HCT116 (cell line): ENCODE measurements at places on chromosomes 13 and 19. TPM values are rescaled to one million over a fixed set of nuclear protein-coding genes. Genes with fewer than 3 reads are reported as not detected.

TUBA3C gene
- not detected for total RNA-seq

NOSIP gene
- 133 TPM for total RNA-seq

ZNF586 gene
- 3.5 TPM for total RNA-seq

CCL25 gene
- not detected for total RNA-seq

FUT1 gene
- 14.1 TPM for total RNA-seq

ALDH16A1 gene
- 22.8 TPM for total RNA-seq

CHST8 gene
- not detected for total RNA-seq

PRKCSH gene
- total RNA-seq = 425 TPM

GRCh38 chr13:50344717-50345116, 329.5 kb downstream of the KCNRG start:
- no peak overlapping the region for H3K27ac ChIP-seq
- no peak for DNase-seq
- H3K27me3 ChIP-seq = no peaks in the 10 kb centered on the region
- H3K36me3 ChIP-seq = no peaks in the 10 kb centered on the region
- H3K4me1 ChIP-seq = no peaks in the 10 kb centered on the region

DNA sequence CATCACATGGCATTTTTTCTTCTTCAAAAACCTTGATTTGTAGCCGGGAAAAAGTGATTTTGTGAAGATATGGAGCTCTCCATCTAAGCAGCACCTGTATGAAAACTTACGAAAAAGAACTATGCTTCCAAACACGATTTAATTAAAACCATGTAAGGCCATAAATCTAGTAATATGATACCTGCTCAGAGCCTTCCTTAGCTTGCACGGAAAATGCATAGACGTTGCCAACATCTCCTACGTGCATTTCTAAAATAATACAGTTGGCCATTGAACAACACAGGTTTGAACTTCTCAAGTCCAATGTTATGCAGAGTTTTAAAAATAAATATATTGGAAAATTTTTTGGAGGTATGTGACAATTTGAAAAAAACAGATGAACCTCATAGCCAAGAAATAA, 59.1 kb upstream of the RNF113B start:
- no peak for DNase-seq
- H3K27me3 ChIP-seq = no peaks in the 10 kb centered on the region
- H3K4me3 ChIP-seq = no peak overlapping the region
- no peak overlapping the region for H3K27ac ChIP-seq
- H3K4me1 ChIP-seq = no peaks in the 10 kb centered on the region

DNA sequence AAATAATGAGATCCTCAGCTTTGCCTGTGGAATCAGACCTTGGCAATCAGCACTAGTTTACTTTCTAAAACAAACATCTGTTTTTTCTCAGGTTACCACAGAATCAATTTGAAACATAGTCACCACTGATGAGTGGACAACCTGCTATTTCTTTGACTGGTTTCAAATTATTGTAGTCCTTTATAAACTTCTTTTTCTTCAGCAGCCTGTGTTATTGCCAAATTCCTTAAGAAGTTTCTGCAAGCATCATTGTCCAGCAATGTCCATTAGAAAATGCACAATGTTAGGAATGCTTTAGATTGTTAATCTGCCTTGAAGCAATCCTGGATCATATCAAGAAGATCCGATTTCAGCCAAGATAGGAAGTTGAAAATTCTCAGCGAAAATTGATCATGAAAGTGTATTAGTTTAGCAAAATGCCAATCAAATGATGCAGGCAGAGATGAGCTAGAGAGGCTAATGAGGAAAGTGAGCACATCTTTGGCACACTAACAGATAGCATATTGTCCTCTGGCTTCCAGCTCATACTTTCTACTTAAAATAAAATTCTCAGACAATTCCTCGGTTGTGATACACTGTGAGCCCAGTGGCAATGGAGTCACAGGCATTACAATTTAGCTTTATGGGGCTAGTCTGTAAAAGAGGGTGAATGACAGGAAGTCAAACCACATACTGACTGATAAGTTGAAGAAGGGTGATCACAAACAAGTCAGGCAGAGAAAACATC, 270.6 kb downstream of the SLITRK6 start:
- H3K27me3 ChIP-seq = no peaks in the 10 kb centered on the region
- no peak for DNase-seq
- no peaks in the 10 kb centered on the region for H3K4me1 ChIP-seq
- H3K27ac ChIP-seq = no peak overlapping the region

DNA sequence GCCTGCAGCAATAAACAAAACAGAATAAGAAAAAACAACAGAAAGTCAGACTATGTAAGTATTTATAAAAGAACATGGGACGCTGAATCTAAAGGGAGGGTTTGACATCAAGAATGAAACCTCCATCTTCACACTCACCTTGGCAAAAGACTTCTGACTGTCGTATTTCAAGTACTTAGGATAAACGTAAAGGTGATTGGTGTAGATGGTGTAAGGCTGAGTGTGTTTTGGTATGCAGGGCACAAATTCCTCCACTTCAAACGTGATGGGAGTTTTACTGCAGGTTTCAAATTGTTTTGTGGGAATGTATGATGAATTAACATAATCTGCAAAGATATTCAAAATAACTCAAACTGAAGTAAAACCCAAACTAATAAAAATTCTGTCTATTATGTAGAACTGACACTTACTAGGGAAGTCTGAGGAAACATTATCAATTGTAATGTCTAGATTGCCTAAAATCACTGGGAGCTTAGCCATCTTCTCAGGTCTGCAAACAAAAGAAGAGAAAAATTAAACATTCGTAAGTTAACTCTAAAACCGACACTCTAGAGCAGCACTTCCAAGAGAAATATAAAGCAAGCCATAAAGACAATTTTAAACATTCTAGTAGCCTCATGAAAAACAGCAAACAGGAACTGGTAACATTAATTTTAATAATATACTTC, 89.5 kb downstream of the DOCK9 start:
- no peak overlapping the region for H3K27ac ChIP-seq
- H3K36me3 ChIP-seq = peaks cover 9% of the 10 kb centered on the region; the same call in 1 of the 2 replicates
- DNase-seq = no peak
- peaks cover 6% of the 10 kb centered on the region for H3K4me1 ChIP-seq
- H3K27me3 ChIP-seq = no peaks in the 10 kb centered on the region
